ENCODE measurements at places on chromosomes 3 and 15.

- DNase-seq: peak; percentile 89
Measured at GRCh38 chr15:57306161-57306943, 70.0 kb upstream of the CGNL1 start.

DNA sequence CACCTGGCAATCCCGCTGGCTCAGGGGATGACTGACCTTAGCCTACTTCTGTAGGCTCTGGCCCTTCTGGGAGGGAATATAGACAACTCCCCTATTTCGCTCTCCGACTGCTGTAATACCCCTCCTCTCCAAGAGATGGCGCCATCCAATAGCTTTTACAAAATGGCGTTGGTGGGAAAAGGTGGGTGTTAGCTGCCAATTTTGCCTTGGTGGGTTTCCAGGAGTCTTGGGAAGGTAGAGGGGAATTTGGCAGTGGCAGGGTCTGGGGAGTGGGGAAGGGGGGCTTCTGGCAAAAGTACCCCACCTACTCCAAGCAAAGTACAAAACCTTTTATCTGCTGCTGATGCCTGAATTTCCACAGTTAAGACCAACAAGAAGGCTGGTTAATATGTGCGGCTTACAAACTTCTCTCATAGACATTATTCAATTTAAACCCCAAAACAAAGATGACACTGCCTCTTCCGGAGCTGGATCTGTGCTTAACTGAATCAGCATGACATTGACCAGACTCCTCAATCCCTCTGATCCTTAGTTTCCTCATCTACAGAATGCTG lies 62.1 kb downstream of the RASGRF1 start:
- DNase-seq: no peak

- no peak for DNase-seq
Measured at GRCh38 chr3:151226088-151226563, 23.1 kb upstream of the GPR171 start.

DNA sequence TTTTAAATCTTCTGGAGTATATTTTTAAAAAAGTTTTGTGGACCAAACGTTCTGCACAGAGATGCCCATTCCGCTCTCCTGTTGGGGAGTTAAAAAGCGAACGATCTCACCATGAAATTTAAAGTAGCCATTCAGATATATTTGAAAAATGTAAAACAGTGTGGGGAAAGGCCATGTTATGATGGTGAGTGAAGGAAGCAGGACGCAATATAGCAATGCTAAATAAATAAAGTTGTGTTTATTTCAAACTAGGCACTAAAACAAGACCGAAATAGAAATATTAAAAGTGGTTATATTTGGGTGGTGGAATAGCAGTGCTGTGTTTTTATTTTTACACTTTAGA lies 327 bp upstream of the CCDC13 start:
- no peak for DNase-seq

Data from sigmoid colon (tissue), 7 donors.